ENCODE measurements at places on chromosomes 11 and 22.

- DNase-seq: no peak
Measured at GRCh38 chr11:56906683-56907148, 82.0 kb upstream of the OR5AK2 start.

DNA sequence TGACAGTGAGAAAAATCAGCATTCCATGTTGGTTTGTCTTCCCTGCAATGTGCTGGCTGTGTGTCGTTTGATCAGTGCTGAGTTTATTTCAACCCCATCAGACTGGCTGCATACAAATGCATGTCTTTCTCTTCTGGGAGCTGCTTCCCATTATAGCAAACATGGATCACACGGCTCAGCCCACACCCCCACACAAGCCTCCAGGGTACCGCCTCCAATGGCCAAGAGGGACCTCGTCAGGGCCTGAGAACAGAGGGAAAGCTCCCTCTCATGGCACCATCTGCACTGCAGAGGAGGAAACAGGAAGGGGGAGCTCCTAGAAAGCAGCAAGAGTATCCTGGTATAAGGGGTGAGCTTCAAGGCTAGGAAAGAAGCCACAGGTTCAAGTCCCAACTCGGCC lies 214.2 kb downstream of the LARGE1 start:
- no peak for DNase-seq

GRCh38 chr11:11038352-11038751 lies 180.5 kb upstream of the ZBED5 start:
- DNase-seq: no peak

DNA sequence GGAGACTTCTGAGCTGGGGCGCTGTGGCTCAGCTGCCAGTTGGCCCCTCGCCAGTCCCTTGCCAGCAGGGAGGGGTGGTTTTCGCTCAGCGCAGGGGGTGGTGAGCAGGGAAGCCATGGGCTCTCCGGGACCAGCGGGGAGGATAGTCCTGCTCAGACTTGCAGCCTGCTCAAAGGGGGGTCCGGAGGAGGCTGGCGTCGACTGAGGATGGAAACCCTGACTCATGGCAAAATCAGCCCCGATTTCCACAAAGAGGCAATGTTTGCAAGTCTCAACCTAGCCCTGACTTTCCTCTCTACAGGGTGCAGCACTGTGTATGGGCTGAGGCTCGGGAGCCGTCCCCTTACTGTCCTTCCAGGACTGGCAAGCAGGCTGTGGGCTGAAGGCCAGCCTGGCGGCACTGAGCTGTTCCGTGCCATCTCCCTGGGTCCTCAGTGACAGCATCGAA lies 35.1 kb downstream of the FBLN1 start:
- DNase-seq: no peak

GRCh38 chr22:43399338-43399979 lies 12.4 kb upstream of the MPPED1 start:
- DNase-seq: no peak
